Aortic smooth muscle cell (primary cell): ENCODE measurements at places on chromosomes 7 and 10. TPM values are rescaled to one million over a fixed set of nuclear protein-coding genes. Genes with fewer than 3 reads are reported as not detected.

The TUBB8 gene
- not detected in 2 replicates for total RNA-seq

The MTERF1 gene
- 7.4 and 9.9 TPM in 2 replicates for total RNA-seq

The VWA2 gene
- total RNA-seq, result under 0.01 TPM in 1 of 2 replicates, not detected in the other

The ECHDC3 gene
- 4.5 and 6.6 TPM in 2 replicates for total RNA-seq

The TBC1D12 gene
- 12.6 and 16.1 TPM in 2 replicates for total RNA-seq

The GRM3 gene
- not detected in 2 replicates for total RNA-seq

The BICC1 gene
- 66.3 and 88.6 TPM in 2 replicates for total RNA-seq

The LMTK2 gene
- total RNA-seq, result 7.2 and 7.4 TPM in 2 replicates

The SFTPA1 gene
- not detected in 2 replicates for total RNA-seq

The SPDYE16 gene
- total RNA-seq, result 0.06 and 0.13 TPM in 2 replicates

The IGF2BP3 gene
- total RNA-seq, result 17.6 and 17.9 TPM in 2 replicates

The SPDYE5 gene
- not detected in 2 replicates for total RNA-seq

The LRRC17 gene
- 105 and 207 TPM in 2 replicates for total RNA-seq

The HACD1 gene
- total RNA-seq, result 10.4 and 11.6 TPM in 2 replicates

The SH2D4B gene
- not detected in 2 replicates for total RNA-seq

The PLEKHA1 gene
- 17.2 and 19.9 TPM in 2 replicates for total RNA-seq

The EBLN1 gene
- not detected in 2 replicates for total RNA-seq

The EPHB4 gene
- 14.1 and 16.4 TPM in 2 replicates for total RNA-seq

The FAM241B gene
- total RNA-seq, result 0.13 and 0.19 TPM in 2 replicates

The IL15RA gene
- total RNA-seq, result 5.7 and 7.3 TPM in 2 replicates
